ENCODE measurements at places on chromosomes 3 and 15. TPM values are rescaled to one million over a fixed set of nuclear protein-coding genes. Genes with fewer than 3 reads are reported as not detected.

- ATAC-seq: peak; percentile 46
Measured at GRCh38 chr3:151226088-151226563, 23.1 kb upstream of the GPR171 start.

DNA sequence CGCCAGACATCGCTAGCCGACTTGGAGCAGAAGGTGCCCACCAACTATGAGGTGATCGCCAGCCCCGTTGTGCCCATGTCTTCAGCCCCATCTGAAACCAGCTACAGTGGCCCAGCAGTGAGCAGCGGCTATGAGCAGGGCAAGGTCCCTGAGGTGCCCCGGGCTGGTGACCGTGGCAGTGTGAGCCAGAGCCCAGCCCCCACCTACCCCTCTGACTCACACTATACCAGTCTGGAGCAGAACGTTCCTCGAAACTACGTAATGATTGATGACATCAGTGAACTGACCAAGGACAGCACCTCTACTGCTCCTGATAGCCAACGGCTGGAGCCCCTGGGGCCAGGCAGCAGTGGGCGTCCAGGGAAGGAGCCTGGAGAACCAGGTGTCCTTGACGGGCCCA lies 12.9 kb upstream of the APEH start:
- peak; percentile 7 for ATAC-seq

- no peak for ATAC-seq
Measured at GRCh38 chr3:115792206-115792955, 169.1 kb downstream of the GAP43 start.

GRCh38 chr15:67618297-67618696 lies 75.8 kb downstream of the MAP2K5 start:
- ATAC-seq: no peak

- no peak for ATAC-seq
Measured at GRCh38 chr3:114442246-114442645, 148.4 kb downstream of the TIGIT start.

GRCh38 chr15:69730281-69731080 lies 277.9 kb downstream of the RPLP1 start:
- ATAC-seq: peak; percentile 70

- no peak for ATAC-seq
Measured at GRCh38 chr3:61925721-61926120, 364.4 kb downstream of the PTPRG start.

DNA sequence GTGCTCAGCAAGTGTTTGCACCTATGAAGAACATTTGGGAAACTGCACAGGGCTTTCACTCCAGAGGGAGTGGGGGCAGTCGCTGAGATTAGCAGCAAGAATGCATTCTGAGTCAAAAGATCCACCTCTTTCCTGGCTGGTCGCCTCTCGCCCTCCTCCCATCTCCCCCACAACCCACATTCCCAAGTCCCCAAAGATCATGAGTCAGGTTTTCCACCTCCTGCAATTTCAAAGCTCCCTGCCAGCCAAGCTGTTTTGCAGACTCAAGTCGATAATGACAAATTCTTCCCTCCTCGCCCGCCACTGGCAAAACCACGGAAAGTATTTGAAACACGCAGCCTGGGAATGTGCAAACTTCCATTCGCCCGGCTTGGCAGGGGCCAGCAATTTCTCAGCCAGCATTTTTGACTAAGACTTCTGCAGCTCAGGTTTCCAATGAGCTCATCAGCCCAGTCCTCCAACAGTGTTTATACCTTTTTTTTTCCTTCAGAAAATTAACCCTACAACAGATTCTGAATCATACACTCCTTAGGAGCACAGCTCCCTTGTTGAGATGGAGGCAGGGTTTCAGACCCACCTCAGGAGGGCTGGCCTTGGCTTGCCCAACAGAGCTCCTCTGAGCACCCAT lies 181.4 kb downstream of the SMAD6 start:
- ATAC-seq: peak; percentile 54

GRCh38 chr15:33132722-33133345 lies 61.7 kb downstream of the FMN1 start:
- ATAC-seq: peak; percentile 98

DNA sequence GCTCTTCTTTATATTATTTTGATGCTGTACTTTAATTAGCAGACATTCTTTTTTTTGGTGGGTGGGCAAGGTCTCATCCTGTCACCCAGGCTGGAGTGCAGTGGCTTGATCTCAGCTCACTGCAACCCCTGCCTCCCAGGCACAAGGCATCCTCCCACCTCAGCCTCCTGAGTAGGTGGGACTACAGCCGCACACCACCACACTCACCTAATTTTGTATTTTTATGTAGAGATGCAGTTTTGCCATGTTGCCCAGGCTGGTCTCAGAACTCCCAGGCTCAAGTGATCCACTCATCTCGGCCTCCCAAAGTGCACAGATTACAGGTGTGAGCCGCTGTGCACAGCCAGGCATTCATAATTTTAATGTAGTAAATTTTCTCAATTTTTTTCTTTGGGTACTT lies 608.1 kb downstream of the ZNF385D start:
- ATAC-seq: no peak

GRCh38 chr15:89767411-89767915 lies 8.7 kb upstream of the MESP2 start:
- no peak for ATAC-seq

DNA sequence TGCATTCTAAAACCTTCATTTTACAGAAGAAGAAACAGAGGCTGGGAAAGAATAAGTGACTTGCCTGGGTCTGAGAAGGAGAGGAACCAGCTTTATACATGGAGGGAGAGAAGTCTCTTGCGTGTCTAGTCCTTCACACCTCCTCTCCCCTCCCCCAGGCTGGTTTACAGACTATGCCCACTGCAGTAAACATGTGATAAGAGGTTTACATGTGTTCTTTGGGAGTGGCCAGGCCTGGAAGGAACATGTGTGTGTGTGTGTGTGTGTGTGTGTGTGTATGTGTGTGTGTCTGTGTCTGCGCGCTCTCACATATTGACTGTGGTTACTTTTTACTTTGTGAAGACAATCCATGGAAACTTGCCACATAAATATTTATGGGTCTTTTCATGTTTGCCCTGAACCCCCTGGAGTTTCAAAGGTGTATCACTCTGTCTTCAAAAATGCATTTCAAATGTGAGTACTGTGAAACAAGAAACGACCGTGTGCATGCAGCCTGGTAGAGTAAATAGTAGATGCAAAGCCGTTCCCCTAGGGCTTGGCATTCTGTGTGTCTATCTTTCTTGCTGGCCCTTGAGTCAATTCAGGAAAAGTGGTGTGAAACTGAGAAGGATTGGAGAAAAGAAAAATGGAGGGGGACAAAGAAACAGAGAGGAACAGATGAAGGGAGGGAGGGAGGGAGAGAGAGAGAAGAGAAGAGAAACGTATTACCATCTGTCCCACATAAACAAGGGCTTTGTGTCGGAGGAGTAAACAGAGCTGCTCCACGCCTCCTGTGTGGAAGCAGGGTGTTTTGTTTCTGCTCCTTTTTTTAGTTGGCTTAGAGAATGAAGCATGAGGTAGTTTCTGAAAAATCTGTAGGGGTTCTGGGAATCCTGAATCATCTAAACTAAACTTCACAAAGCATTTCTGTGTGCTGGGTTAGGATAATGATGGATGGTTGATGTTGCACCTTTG lies 51.7 kb downstream of the CLDN11 start:
- ATAC-seq: no peak

GRCh38 chr3:121818578-121818977 lies 16.3 kb downstream of the IQCB1 start:
- no peak for ATAC-seq

GRCh38 chr15:96849271-96849900 lies 518.9 kb downstream of the NR2F2 start:
- no peak for ATAC-seq

GRCh38 chr3:49327485-49327884 lies 12.4 kb downstream of the USP4 start:
- ATAC-seq: peak; percentile 26

GRCh38 chr15:66836231-66837030 lies 134.4 kb downstream of the SMAD6 start:
- no peak for ATAC-seq

DNA sequence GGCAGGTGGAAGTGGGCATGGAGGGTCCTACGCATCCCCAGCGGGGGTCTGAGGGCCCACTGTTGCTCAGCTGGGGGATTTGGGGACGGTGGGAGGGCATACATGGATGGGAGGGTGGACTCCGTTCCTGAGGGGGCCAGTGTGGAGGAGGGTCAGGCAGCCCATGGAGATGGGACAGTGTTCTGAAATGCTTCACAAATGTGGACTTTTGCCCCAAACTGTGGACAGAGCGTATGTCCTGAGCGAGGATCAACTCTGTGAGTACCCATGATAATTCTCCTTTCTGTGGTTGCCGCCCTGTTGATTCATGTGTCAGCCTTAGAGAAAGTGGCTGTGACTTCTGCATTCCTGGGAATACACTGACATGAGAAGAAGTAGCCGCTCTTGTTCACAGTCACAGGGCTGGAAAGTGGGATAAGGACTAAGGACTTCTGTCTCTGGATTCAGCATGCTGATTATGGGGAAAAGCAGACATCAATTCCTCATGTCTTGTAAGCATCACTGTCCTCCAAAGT lies 33.4 kb downstream of the SMAD3 start:
- no peak for ATAC-seq

DNA sequence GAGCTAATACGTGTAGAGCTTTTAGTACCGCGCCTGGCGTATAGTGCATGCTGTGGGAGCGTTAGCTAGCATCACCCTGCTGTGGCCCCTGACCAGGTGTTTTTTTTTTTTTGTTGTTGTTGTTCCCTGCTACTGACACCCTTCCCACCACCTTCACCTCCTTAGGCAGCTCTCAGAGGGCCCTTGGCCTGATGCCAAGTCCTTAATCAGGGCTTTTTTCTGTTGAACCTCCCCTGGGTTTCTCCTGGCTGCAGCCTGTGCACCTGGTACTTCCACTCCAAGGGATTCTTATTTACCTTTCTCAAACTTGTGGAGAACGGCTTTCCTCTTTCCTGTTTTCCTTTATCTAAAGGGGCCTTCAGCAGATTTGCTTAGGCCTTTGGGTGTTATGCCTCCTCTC lies 53.3 kb downstream of the SLC7A14 start:
- ATAC-seq: no peak

EXD1 gene
- total RNA-seq: not detected

SCN5A gene
- total RNA-seq: not detected

CMC1 gene
- 12.2 TPM for total RNA-seq

SLC9A9 gene
- total RNA-seq: 14.6 TPM

LTK gene
- 0.12 TPM for total RNA-seq

PDHB gene
- 52.6 TPM for total RNA-seq

NMNAT3 gene
- 5.4 TPM for total RNA-seq

REC114 gene
- not detected for total RNA-seq

GXYLT2 gene
- 2.2 TPM for total RNA-seq

RAF1 gene
- 57.3 TPM for total RNA-seq

RASGRF1 gene
- 0.12 TPM for total RNA-seq

ACAD11 gene
- 8.1 TPM for total RNA-seq

MEX3B gene
- 0.48 TPM for total RNA-seq

SLC15A2 gene
- 3.8 TPM for total RNA-seq
